ENCODE measurements at places on chromosomes 6 and 20.

GRCh38 chr6:105320765-105321164 lies 82.1 kb downstream of the PREP start:
- DNase-seq: no peak

DNA sequence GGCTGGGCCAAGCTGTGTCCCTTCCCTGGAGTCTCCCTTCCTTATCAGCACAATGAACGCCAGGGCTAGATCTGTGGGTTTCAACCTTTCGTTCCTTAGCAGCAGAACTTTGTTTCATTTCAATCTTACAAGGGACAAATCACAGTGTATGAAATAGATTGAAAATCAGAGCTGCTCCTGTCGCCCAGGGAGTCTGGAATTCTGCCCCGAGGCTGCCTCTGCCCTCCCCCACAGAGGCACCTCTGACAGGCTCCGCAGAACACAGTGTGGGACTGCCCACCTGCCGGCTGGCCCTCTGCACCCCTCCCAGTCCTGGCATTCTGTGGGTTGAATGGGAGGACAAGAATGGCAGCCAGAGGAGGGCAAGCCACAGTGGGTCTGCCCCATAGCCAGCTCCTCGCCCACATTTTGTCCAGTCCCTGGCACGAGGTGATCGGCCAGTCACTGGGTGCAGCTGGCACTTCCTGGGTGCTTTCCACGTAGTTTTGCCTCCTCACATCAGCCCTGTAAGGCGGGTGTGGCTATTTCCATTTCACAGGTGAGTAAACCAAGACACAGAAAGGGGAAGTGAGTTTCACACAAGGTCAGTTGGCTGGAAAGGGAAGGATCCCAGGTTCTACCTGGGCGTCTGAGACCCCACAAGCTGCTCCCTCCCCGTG lies 26.1 kb downstream of the MANBAL start:
- DNase-seq: no peak

- DNase-seq: no peak
Measured at GRCh38 chr20:49136817-49137571, 51.1 kb downstream of the STAU1 start.

DNA sequence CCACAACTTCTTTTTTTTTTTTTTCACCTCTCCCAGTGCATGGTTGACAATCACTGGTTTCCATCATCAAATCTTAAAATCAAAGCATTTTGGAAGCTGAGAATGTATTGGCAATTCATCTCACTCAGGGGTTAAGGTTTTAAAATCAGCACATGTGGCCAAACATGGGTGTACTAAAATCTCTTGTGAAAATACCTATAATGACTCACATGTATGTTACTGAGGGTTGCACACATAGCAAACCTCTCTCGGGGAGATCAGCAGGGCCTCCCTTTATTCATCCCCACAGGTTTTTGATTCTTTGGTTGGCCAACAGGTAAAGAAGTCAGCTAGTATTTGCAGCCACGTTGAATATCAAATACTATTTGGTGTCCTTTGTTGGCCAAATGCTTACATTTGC lies 44.3 kb upstream of the OCSTAMP start:
- no peak for DNase-seq

DNA sequence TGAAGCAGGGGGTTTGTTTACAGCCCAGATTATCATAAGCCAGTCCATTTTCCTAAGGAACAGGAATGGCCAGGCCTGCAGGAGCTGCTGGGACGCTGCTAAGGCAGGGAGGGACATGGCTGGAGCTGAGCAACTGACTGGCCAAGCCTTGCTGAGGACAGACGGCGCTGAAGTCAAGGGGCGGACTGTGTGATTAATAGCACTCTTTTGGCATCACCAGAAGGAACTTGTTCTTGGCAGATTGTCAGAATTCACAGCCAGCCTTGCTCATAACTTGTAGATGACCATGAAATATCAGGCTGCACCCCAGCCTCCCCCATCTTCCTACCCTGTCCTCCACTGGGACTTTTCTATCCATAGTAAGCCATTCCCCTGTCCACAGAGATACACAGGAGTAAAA lies 218.8 kb upstream of the RNF24 start:
- peak; percentile 12 for DNase-seq

GRCh38 chr20:54605319-54605718 lies 129.9 kb downstream of the DOK5 start:
- no peak for DNase-seq

GRCh38 chr20:45771182-45771759 lies 20.4 kb downstream of the WFDC3 start:
- DNase-seq: peak; percentile 78

DNA sequence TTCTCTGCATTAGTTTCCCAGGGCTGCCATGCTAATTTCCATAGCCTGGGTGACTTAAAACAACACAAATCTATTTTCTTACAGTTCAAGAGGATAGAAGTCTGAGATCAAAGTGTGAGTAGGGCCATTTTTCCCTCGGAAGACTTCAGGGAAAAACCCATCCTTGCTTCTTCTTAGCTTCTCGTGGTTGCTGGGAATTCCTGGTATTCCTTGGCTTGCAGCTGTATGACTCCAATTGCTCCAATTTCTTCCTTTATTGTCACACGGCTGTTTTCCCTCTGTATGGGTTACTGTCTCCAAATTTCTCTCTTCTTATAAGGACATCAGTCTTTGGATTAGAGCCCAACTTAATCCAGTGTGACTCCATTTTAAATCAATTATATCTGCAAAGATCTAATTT lies 128.4 kb upstream of the JAG1 start:
- DNase-seq: no peak

DNA sequence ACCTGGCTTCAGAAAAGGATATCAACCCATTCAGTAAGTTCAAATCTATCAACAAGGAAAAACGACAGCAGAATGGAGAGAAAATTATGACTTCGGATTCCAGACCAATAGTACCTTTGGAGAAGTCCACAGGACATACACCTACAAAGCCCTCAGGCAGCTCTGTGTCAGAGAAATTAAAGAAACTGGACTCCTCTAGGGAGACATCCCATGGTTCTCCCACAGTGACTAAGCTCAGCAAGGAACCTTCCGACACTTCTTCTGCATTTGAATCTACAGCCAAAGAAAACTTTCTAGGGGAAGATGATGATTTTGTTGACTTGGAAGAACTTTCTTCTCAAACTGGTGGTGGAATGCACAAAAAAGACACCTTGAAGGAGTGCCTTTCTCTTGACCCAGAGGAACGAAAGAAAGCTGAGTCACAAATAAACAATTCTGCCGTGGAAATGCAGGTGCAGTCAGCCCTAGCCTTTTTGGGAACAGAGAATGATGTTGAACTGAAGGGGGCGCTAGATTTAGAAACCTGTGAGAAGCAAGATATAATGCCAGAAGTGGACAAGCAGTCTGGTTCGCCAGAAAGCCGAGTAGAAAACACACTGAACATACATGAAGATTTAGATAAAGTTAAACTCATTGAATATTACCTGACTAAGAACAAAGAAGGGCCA lies 67.4 kb upstream of the HINT3 start:
- DNase-seq: peak; percentile 46

GRCh38 chr6:68144667-68145066 lies 490.4 kb upstream of the ADGRB3 start:
- DNase-seq: no peak

GRCh38 chr20:11035211-11035610 lies 361.4 kb upstream of the JAG1 start:
- DNase-seq: peak; percentile 33

DNA sequence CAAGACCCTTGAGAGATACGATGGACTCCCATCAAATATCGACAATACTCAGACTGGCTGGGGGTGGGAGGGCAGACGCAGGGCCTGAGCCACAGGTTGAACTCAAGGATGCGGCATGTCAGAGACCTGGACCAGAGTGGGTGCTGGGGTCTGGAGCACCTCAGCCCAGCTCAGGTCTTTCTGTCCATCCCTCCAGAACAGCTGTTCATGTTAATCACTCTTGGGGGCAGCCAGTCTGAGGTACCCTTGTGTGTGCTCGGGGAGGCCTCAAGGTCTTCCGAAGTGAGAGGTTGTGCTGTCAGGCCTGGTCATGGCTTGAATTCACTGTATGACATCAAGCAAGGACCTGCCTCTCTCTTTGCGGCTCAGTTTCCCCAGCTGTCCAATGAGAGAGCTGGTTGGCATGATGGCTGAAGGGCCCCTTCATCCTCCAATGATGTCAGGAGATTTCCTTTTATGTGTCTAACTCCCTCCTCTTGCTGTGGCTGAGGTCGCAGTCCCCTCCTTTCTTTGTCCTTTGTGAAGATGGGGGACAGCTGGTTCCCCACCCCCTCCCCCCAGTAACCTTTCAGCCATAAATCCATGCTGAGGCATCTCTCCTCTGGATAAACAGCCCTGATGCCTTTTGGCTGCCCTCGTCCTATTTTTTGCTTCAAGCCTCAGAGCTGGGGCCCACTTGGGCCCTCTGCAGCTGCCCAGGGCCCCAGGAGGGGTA lies 15.3 kb downstream of the MYH7B start:
- DNase-seq: no peak

DNA sequence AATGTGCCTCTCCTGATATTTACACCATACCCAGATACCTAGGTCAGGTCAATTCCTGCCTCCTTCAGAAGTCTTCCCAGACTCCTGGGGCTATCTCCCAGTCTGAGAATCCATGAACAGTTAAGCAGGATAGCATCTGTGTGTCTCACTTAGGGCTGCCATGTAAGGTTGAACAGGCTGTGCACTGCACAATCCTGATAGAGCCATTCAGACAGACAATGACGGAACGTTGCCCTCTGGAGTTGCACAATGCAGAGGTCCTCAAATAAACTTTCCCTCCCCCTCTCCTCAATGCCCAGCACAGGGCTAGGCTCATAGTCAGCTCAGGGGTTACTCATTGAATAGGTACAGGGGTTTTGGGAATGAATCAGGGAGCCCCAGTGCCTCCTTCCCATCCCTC lies 89.7 kb downstream of the CD40 start:
- no peak for DNase-seq

DNA sequence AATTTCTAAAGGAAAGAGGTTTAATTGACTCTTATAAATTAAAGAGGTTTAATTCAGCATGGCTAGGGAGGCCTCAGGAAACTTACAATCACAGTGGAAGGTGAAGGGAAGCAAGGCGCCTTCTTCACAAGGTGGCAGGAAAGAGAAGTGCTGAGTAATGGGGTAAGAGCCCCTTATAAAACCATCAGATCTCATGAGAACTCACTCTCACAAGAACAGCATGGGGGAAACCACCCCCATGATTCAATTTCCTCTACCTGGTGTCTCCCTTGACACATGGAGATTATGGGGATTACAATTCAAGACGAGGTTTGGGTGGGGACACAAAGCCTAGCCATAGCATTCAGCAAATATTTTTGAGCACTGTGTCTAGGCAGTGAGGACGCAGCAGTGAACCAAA lies 3.9 kb upstream of the IPCEF1 start:
- DNase-seq: peak; percentile 32

GRCh38 chr6:127858727-127859391 lies 42.0 kb downstream of the THEMIS start:
- DNase-seq: no peak

DNA sequence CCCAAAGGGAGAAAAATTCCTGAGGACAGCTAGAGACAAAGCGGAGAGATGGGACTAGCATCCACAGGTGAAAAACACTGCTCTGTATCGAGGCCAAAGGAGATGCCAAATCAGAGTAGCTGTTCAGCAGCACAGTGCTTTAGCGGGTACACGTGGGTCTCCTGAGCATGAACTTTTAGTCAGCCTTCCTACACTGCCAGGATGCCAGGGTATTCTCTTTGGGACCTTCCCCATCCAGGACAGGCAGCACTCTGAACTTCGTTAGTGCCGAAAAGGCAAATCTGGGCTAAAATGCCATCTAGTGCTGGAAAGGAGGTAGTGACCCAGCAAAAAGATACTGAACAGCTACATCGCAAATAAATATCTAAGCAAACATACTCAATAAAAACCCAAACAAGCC lies 64.9 kb downstream of the C6orf58 start:
- DNase-seq: peak; percentile 42

DNA sequence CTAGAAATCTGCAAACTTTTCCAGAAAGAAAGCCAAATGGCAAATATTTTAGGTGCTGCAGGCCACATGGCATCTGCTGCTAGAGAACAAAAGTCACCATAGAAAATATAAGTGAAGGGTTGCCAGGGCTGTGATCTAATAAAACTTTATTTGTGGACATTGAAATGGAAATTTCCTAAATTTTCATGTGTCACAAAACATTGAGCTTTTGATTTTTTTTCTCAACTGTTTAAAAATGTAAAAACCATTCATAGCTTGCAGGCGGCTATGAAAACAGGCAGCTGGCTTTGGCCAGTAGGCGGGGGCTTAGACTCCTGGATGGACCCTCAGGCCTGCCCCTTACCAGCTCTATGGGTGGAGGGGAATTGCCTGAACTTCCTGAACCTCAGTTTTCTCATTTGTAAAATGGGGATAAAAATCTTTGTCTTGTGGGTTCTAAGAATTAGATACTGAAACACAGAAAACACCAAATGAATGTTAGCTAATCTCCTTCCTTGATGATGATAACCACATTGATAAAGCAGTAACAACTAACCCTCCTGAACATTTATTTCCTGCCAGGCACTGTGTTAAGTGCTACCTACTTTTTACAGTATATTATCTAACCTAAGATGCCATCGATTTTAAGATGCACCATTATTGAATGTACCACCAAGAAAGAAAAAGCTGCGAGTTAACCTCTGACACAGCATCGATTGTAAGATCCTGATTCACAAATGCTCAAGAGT lies 85.5 kb downstream of the SLC22A23 start:
- DNase-seq: no peak

GRCh38 chr20:11229772-11230171 lies 556.0 kb upstream of the JAG1 start:
- DNase-seq: peak; percentile 96

GRCh38 chr6:116111552-116112528 lies 11.2 kb downstream of the NT5DC1 start:
- peak; percentile 12 for DNase-seq

- DNase-seq: no peak
Measured at GRCh38 chr20:3126527-3126859, 33.2 kb downstream of the FASTKD5 start.
